IPS DF 6.9 (cell line): ENCODE measurements at places on chromosomes 2 and 18.

GRCh38 chr18:79657342-79657996 is 22.1 kb upstream of the CTDP1 start:
- no peak for DNase-seq
- H3K36me3 ChIP-seq = no peaks in the 10 kb centered on the region
- peaks cover 5% of the 10 kb centered on the region for H3K4me1 ChIP-seq

- no peaks in the 10 kb centered on the region for H3K4me1 ChIP-seq
- no peaks in the 10 kb centered on the region for H3K36me3 ChIP-seq
- no peak overlapping the region for H3K4me3 ChIP-seq
- no peak overlapping the region for H3K27ac ChIP-seq
- DNase-seq = no peak
Measured at GRCh38 chr18:46061387-46061786, 10.7 kb downstream of the PSTPIP2 start.

GRCh38 chr2:11505652-11506610 is 27.9 kb upstream of the GREB1 start:
- no peak overlapping the region for H3K4me3 ChIP-seq
- no peaks in the 10 kb centered on the region for H3K27me3 ChIP-seq
- no peaks in the 10 kb centered on the region; the same call in 1 of the 2 replicates for H3K4me1 ChIP-seq
- DNase-seq = no peak

DNA sequence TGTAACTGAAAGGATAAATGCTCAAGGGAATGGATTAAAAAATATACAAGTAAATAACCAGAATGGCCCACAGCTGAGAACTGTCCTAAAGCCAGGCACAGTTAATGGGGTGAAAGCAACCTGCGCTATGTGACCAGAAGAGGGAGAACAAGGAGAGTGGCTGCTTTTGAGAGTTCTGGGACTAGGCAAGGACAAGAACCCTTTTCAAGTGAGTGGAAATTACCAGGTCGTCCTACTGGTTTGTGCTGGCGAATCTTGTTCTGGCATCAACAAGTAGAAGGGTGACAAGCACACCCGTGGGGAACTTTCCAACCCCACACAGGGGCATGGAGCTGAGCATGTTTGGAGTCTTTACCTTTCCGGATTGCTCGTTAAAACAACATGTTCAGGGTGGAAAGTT is 82.8 kb downstream of the TMEM17 start:
- no peaks in the 10 kb centered on the region for H3K4me1 ChIP-seq
- H3K4me3 ChIP-seq = no peak overlapping the region
- no peak for DNase-seq
- no peak overlapping the region for H3K27ac ChIP-seq
- no peaks in the 10 kb centered on the region for H3K36me3 ChIP-seq

DNA sequence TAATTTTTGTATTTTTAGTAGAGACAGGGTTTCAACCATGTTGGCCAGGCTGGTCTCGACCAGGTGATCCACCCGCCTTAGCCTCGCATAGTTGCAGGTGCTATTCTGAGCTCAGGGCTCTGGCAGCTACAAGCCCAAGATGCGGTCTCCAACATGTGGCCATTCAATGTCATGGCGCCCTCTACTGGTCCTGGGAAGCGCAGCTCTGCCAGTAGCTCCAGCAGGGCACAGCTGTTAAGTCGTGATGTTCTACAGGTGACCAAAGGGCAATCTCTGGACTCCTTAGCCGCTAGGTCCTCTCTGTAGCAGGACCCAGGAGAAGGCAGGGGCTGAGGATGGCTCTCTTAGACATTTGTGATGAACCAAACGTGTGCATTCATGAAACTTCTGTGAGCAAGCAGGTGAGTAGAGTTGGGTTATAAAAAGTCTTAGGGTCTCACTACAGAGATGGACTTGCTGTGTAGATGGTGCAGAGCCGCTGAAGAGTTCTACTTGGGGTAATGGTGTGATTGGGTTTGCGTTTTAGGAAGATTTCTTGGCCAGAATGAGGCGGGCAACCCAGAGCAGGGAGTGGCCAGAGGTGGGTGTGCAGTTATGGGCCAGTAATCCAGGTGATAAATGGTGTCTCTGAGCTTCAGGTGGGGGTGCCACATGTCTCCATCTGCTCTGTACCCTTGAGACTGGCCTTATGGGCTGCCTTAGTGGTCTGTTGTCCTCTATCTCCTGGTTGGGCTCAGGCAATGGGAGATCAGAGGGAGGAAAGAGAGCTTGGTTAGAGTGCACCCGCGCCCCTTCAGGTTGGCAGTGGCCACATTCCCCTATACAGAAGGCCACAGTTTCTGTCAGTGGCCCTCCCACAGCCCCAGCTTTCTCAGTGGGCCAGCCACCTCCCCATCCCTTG is 31.0 kb downstream of the IL37 start:
- no peaks in the 10 kb centered on the region for H3K4me1 ChIP-seq
- no peaks in the 10 kb centered on the region for H3K36me3 ChIP-seq
- no peaks in the 10 kb centered on the region for H3K27me3 ChIP-seq
- peak; percentile 71 for DNase-seq
- H3K4me3 ChIP-seq = no peak overlapping the region

GRCh38 chr18:42574871-42575270 is 540.6 kb downstream of the RIT2 start:
- no peaks in the 10 kb centered on the region for H3K36me3 ChIP-seq
- H3K27ac ChIP-seq = no peak overlapping the region
- no peak for DNase-seq
- H3K4me3 ChIP-seq = no peak overlapping the region
- no peaks in the 10 kb centered on the region for H3K4me1 ChIP-seq
- no peaks in the 10 kb centered on the region for H3K27me3 ChIP-seq

- no peaks in the 10 kb centered on the region for H3K27me3 ChIP-seq
- no peaks in the 10 kb centered on the region for H3K36me3 ChIP-seq
- no peaks in the 10 kb centered on the region for H3K4me1 ChIP-seq
- no peak overlapping the region for H3K27ac ChIP-seq
- H3K4me3 ChIP-seq = no peak overlapping the region
Measured at GRCh38 chr2:33512112-33512511, 35.7 kb downstream of the RASGRP3 start.

GRCh38 chr2:196176142-196176738 is 4.9 kb upstream of the STK17B start:
- H3K4me3 ChIP-seq = no peak overlapping the region
- 0 out of 2 replicates have a peak, but pooled peaks cover 2% of the 10 kb centered on the region for H3K4me1 ChIP-seq
- no peaks in the 10 kb centered on the region for H3K36me3 ChIP-seq
- H3K27me3 ChIP-seq = no peaks in the 10 kb centered on the region

- no peak for DNase-seq
- no peak overlapping the region for H3K27ac ChIP-seq
- H3K36me3 ChIP-seq = no peaks in the 10 kb centered on the region
- no peak overlapping the region for H3K4me3 ChIP-seq
- no peaks in the 10 kb centered on the region for H3K4me1 ChIP-seq
- no peaks in the 10 kb centered on the region for H3K27me3 ChIP-seq
Measured at GRCh38 chr2:234640657-234641056, 143.8 kb upstream of the ARL4C start.

- H3K27me3 ChIP-seq = no peaks in the 10 kb centered on the region
- H3K4me1 ChIP-seq = peaks cover 2% of the 10 kb centered on the region; the same call in 1 of the 2 replicates
- no peak overlapping the region for H3K4me3 ChIP-seq
Measured at GRCh38 chr2:232281858-232282507, 96.6 kb upstream of the ALPP start.

- H3K4me3 ChIP-seq = peak within 1 kb of the TSS; percentile 43; the same call in 1 of the 2 replicates
- H3K27me3 ChIP-seq = peaks cover 13% of the 10 kb centered on the region; the same call in 1 of the 2 replicates
- no peak for DNase-seq
- no peaks in the 10 kb centered on the region for H3K36me3 ChIP-seq
- H3K27ac ChIP-seq = no peak within 1 kb of the TSS
Measured at GRCh38 chr2:142131010-142131669, at the start of gene LRP1B. Gene LRP1B (minus strand): TSS chr2:142131016. CDS start chr2:142130729, 287 bp downstream.

DNA sequence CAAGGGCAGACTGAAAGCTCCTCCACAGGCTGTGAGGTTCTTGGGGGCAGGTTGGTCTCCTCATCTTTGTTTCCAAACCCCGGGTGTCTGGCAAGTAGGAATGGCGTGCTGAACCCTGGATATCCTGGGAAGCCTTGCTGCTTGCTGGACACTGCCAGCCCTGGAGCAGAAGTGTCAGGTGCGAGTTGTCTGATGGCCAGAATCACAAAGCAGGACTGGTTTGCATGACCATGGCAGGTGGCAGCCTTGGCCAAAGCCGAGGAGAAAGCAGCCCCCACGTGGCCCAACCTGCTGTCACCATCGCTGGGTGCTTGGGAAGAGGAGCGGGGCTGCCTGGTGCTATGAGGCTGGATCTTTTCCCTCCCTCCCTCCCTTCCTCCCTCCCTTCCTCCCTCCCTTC is 309.5 kb upstream of the HS6ST1 start:
- no peaks in the 10 kb centered on the region for H3K27me3 ChIP-seq
- H3K36me3 ChIP-seq = no peaks in the 10 kb centered on the region

- no peaks in the 10 kb centered on the region for H3K4me1 ChIP-seq
- no peaks in the 10 kb centered on the region for H3K36me3 ChIP-seq
- no peak overlapping the region for H3K4me3 ChIP-seq
- no peak for DNase-seq
Measured at GRCh38 chr2:98201576-98201975, 114.6 kb downstream of the VWA3B start.

GRCh38 chr2:195532628-195533271 is 124.3 kb upstream of the SLC39A10 start:
- no peaks in the 10 kb centered on the region for H3K36me3 ChIP-seq
- no peak overlapping the region for H3K27ac ChIP-seq
- no peak for DNase-seq
- H3K4me1 ChIP-seq = no peaks in the 10 kb centered on the region
- H3K27me3 ChIP-seq = no peaks in the 10 kb centered on the region

DNA sequence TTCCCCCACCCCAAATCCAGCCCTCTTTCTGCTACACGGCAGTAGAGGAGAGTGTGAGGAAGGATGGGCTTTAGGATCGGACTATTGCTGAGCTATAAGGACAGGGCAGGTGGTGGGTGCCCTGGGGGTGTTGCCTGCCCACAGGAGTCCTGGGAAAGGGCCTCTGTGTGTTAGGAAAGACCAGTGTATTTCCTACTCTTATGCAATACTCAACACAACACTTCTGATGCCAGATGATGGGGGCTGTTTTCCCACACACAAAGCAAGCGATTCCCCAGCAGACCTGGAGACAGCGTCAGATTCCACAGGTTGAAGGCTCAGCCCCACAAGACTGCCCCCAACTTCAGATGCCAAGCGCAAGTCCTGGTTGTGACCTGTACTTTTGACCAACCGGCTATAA is 91.0 kb upstream of the LCLAT1 start:
- no peak overlapping the region for H3K27ac ChIP-seq
- H3K27me3 ChIP-seq = no peaks in the 10 kb centered on the region
- no peaks in the 10 kb centered on the region for H3K36me3 ChIP-seq
- no peaks in the 10 kb centered on the region for H3K4me1 ChIP-seq
- no peak overlapping the region for H3K4me3 ChIP-seq

DNA sequence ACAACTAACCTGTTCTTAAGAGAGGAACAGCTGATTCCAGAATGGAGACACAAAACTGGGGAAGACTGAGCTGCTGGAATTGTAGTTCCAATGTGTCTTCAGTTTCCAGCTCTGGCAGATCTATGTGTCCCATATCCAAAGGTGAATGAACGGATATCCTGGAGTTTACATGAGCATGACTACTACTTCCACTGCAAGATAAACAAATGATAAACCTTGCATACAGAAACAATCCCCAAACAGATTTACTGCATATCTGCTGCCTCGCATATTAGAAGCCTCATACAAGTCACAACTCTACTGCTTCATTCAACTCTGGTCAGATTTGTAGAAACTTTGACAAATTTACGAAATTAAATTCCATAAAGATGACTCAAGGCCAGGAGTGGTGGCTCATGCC is 15.0 kb downstream of the RTTN start:
- H3K36me3 ChIP-seq = no peaks in the 10 kb centered on the region; the same call in 1 of the 2 replicates
- DNase-seq = no peak
- no peaks in the 10 kb centered on the region for H3K27me3 ChIP-seq

DNA sequence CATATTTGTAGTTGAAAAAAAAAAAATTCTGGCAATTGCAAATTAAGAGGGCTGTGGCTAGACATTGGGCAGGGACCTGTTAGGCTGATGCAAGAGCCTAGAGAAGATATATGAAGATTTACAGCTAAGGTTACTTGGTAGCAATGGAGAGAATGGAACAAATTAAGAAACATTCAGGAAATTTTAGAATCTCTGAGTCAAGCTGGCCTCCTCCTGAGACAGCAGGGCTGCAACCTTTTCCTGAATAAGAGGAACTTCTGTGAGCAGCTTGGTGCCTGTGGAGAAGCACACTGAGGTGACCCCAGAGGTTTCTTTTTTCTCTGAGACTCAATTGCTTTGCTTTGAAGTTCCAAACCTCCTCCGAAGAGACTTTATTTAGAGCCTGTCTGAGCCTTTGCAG is 118.6 kb upstream of the LRATD1 start:
- H3K4me3 ChIP-seq = no peak overlapping the region
- no peaks in the 10 kb centered on the region for H3K36me3 ChIP-seq
- H3K27me3 ChIP-seq = no peaks in the 10 kb centered on the region
- no peaks in the 10 kb centered on the region; the same call in none of the 2 replicates for H3K4me1 ChIP-seq
- H3K27ac ChIP-seq = no peak overlapping the region
